Pulmonary artery endothelial cell (primary cell): ENCODE measurements at places on chromosomes 4 and X.

DNA sequence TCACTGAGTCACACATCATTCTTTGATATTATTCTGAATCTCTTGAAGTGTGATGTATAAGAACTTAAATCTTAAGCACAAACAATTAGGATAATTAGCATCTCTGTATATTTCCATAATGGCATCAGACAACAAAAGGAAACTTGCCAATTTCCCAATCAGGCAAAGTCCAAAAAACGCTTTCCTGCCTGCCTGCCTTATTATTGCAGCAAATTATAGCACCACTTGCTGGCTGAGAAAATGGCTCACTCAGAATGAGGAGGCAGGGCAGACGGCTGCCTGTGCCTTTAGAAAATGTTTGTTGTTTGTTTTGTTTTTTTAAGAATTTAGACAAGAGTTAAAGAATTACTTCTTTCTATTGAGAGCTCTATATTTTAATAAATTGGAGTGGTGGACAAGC, 27.7 kb upstream of the NR3C2 start:
- no peak for DNase-seq

GRCh38 chrX:43003939-43004338, 226.0 kb upstream of the PPP1R2C start:
- DNase-seq, result no peak

DNA sequence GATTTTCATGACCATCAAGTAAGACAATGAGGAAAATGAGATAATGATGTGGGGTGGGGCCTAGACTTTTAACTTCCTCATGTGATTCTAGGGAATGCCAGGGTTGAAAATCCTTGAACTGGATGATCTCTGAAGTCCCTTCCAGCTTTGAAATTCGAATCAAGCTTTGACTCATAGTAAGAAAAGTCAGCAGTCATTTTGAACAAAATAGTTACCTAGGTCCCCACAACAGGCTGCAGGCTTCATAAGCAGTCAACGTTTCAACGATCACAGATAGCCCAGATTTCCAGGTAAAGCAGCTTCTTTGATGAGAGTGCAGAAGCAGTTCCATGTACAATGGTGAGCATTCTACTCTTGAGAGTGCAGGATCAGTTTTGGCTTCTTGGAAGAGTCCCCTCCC, 93.7 kb downstream of the GRIA3 start:
- no peak for DNase-seq

DNA sequence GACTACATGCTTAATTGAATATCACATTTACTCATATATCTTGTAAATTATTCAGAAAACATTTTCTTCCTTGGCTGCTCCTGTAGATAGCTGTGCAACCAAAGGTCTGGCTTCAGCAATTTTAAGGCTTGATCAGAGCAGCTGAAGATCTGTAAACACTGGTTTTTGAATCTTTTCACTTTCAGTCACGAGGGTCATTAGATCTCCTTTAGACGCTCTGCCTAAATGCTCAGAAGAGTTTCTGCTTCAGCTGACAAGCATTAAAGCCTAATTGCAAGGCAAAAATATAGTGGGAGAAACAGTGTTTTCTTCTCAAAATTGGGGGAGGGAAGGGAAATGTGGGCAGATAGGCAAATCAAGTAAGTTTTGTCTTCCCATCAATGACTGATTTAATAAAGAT, 25.7 kb downstream of the TRPC5 start:
- DNase-seq, result no peak

DNA sequence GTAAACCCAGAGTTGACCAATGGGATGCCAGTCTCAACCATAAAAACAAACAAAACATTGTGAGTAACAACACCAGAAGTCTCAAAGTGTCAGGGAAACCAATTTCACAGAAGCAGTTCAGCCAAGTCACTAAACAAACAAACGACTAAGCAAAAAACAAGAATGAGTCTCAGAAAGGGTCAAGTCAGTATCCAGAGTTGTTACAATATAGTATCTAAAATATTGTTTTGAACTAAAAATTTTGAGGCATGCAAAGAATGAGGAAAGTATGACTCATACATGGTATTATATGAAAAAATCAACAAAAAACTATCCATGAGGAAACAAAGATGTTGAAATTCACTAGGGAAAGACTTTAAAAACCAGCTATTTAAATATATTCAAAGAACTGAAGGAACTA, 70.6 kb downstream of the AR start:
- DNase-seq, result peak; percentile 67

DNA sequence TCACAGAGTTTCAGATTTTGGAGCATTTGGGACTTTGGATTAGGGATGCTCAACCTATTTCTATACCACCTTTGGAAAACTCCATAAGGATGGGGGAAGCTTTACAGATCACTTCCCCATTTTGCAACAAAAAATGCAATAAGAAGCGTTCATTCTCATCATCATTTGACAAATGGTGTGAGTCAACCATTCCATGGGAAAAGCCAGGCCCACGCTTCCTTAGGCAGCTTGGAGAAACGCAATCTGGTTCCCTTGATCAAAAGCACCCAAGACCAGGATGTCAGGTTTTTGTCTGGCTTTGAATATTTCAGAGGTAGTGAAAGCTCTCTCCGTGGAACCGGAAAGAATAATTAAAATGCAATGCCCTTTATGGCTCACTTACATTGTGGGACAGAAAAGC, 79.3 kb upstream of the C4orf50 start:
- DNase-seq, result no peak

- no peak for DNase-seq
Measured at GRCh38 chr4:26303008-26303407, 17.8 kb upstream of the RBPJ start.

GRCh38 chr4:131084997-131085396, 1989.0 kb downstream of the C4orf33 start:
- no peak for DNase-seq

DNA sequence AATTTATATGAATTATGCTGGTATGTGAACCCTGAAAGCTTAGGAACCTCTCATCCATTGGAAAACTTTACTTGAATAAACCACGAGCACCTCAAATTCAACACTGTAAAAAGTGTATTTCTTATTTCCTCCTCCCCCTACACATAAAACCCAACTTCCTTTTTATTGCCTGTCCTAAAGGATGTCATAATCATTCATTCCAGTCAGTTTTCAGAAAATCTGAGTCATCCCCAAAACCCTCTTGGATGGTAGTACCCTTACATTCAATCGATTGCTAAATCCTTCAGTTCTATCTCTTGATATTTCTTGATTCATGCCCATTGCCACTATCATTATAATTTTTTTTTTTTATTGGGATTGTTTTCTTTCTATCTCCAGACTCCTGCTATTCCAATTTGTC, 91.1 kb upstream of the ATP8A1 start:
- no peak for DNase-seq

GRCh38 chr4:140150886-140151698, 2.9 kb downstream of the MAML3 start:
- DNase-seq, result peak; percentile 92

GRCh38 chr4:108001540-108002135, 11.9 kb downstream of the HADH start:
- DNase-seq, result no peak

DNA sequence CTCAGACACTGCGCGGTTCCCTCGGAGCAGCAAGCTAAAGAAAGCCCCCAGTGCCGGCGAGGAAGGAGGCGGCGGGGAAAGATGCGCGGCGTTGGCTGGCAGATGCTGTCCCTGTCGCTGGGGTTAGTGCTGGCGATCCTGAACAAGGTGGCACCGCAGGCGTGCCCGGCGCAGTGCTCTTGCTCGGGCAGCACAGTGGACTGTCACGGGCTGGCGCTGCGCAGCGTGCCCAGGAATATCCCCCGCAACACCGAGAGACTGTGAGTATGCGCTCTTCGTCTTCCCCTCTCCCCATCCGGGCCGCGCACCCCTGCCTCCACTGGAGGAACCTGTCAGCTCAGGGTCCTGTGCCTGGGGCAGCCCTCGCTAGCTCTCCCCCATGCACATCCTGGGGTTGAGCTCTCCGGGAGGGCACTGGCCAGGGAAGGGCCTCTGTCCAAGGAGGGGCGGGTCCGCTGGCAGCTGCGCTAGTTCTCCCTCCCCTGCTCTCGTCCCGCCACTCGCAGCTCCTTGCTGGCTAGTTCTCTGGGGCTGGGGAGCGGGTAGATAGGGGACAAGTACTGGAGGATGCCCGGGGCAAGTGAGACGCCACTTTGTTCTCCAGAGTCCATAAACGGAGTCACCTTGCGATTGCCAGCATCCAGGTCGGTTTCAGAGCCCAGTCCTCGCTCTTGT, 2.2 kb downstream of the SLIT2 start:
- DNase-seq, result no peak

DNA sequence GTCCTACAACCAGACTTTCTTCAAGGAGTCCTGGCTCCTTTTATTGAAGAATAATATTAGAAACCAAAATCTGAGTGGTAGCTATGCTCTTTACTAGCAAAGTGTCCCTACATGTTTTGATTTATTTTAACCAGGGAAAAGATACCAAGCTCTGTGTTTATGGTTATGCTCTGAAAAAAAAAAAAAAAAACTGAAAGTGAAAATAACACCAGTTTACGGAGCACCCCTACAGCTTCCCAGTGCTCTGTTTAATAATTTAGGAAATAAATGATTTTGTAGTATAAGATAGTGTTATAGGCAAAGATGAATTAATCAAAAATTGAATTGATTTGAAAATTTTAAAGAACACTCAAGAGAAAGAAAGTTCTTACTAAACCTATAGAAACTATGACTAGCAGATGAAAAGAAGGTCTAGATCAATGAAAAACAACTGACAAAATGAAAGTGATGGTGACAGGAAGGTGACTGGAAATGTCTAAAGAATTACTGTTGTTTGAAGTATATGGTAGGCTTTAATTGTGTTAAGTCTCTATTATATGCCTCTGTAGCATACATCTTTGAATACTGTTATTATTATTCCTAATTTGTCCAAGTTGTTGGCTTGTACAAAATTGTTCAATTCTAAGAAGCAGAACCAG, 1698.4 kb upstream of the PCDH10 start:
- no peak for DNase-seq

GRCh38 chr4:40316782-40317635, 18.1 kb upstream of the CHRNA9 start:
- peak; percentile 90 for DNase-seq

GRCh38 chr4:5014007-5014682, 5.1 kb downstream of the CYTL1 start:
- no peak for DNase-seq

- DNase-seq, result no peak
Measured at GRCh38 chr4:1113311-1114009, at the start of gene RNF212. Gene RNF212, minus strand, starts transcription at chr4:1113564. Its CDS starts 100 bp downstream, at chr4:1113464.

GRCh38 chr4:15601862-15602261, 53.3 kb downstream of the FBXL5 start:
- DNase-seq, result no peak

GRCh38 chr4:76624241-76624681, 189.2 kb downstream of the SHROOM3 start:
- DNase-seq, result no peak

GRCh38 chr4:170226288-170226687, 136.5 kb upstream of the AADAT start:
- DNase-seq, result no peak

- no peak for DNase-seq
Measured at GRCh38 chrX:96889726-96890125, 6.0 kb downstream of the RPA4 start.

GRCh38 chrX:68691921-68692320, 44.5 kb downstream of the STARD8 start:
- no peak for DNase-seq

- DNase-seq, result peak; percentile 87
Measured at GRCh38 chr4:78560296-78560963, 8.9 kb downstream of the ANXA3 start.
